ENCODE measurements at places on chromosomes 13 and 19.

GRCh38 chr13:113178070-113178895, 19.8 kb downstream of the PROZ start:
- DNase-seq: no peak

DNA sequence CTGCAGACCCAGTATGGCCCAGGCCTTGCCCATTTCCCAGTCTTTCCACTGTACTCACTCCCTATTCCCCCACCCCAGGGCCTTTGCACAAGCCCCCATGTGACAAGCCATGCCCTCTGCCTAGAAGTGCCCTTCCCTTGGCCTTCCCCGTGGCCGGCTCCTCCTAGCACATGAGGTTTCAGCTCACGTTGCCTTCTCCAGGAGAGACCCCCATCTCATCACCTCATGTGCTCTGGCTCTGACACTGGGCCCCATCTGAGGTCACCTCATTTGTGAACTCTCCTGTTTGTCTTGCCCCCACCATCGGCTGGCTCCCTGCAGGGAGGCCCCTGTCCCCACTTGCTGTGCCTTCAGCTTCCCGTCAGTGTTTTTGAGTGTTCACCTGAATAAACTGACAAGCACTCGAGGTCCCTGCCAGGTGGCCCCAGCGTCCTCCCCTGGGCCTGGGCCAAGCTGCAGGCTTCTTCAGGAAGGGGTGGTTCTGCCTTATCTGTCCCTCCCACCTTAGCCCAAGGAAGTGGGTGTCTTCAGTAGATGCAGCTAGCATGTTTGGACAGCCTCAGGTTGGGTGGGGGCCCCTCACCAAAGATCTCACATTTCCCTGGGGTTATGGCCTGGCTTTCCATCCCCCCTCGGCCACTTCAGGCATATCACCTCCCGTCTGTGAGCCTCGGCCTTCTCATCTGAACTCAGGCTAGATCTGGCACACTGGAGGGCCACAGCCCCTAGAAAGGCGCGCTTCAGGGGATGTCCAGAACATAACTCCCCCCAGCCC, 3.8 kb upstream of the SLC25A42 start:
- DNase-seq: no peak

GRCh38 chr13:26710166-26710565, 50.4 kb downstream of the GPR12 start:
- no peak for DNase-seq

GRCh38 chr13:63517371-63517770, 2101.7 kb upstream of the PCDH20 start:
- DNase-seq: no peak

GRCh38 chr13:95235974-95236373, 65.3 kb downstream of the ABCC4 start:
- DNase-seq: no peak

DNA sequence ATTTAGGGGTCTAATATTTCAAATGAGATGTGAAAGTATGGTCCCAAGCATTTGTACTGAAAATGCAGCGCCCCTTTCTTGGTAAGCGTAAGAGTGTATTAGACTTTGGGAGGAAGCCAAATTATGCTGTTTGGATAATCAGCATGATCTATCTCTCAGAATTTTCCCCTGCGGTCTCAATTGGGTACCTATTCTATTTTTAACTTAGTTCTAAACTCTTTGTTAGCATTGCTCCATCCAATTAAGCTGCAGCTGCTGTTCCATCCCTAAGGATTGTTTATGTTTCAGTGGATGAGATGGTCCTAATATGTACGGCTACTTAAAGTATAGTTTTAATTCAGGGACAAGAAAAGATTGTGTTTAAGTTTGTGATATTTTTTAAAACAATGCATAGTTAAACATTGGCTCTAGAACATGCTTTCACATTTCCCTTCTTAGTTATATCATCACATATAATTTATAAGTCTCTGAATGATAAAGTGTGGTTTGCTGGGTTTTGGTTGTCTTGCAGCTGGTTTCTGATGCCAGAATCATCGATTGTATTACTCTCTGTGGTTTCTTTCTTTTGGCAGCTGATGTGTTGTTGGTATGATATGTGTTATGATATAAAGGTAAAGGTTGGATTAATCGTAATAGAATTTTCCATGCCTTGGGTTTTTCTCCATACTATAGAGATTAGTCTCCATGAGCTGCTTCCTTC, 15.0 kb downstream of the POLR1D start:
- no peak for DNase-seq

GRCh38 chr19:42370626-42371175, 19.4 kb downstream of the CNFN start:
- no peak for DNase-seq

- no peak for DNase-seq
These were observed 445.6 kb downstream of the KCTD12 start for GRCh38 chr13:76440568-76440967.

DNA sequence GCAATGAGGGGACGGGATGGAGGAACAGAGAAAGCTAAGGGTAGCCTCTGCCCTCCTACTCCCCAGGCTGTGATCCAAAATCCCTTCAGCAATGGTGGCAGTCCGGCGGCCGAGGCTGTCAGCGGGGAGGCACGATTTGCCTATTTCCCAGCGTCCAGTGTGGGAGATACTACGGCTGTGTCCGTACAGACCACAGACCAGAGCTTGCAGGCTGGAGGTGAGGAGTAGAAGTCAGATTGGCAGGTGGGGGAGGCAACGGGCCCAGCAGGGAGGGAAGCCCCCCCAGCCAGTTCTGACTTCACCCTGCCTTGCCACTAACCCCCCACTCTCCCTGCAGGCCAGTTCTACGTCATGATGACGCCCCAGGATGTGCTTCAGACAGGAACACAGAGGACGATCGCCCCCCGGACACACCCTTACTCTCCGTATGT, 1.6 kb downstream of the USF2 start:
- no peak for DNase-seq

- no peak for DNase-seq
These were observed 2.4 kb upstream of the POU2F2 start for GRCh38 chr19:42134535-42135070.

GRCh38 chr13:99666146-99666805, 165.0 kb downstream of the TM9SF2 start:
- DNase-seq: no peak

GRCh38 chr13:44089452-44089851, 209.7 kb downstream of the LACC1 start:
- no peak for DNase-seq

- no peak for DNase-seq
These were observed 86.3 kb downstream of the RNASEH2B start for GRCh38 chr13:50995854-50996253.

- no peak for DNase-seq
These were observed 9.1 kb upstream of the ERVK3-1 start for GRCh38 chr19:58296104-58296503.

DNA sequence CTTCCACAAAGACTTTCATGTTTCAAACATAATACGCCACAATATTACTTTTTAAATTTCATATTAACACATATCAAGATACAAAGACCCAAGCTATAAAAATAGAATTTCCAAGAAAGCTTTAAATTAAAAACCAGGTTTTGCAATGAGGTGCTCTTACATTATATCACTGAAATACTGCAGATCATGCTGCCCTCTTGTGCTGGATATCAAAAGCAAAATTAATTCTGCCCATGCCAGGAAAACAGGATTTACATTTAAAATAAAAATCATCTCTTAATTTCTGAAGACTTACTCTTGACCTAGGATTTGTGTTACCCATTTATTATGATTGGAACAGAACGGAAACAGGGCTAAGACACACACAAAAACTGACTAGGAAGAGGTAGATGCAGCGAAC, 145.0 kb downstream of the ABCC4 start:
- no peak for DNase-seq

Data from T-cell (primary cell).